ENCODE measurements at places on chromosomes 3 and 15.
A peak's percentile ranks its signal among the peaks of the same experiment; 100 is the strongest.

DNA sequence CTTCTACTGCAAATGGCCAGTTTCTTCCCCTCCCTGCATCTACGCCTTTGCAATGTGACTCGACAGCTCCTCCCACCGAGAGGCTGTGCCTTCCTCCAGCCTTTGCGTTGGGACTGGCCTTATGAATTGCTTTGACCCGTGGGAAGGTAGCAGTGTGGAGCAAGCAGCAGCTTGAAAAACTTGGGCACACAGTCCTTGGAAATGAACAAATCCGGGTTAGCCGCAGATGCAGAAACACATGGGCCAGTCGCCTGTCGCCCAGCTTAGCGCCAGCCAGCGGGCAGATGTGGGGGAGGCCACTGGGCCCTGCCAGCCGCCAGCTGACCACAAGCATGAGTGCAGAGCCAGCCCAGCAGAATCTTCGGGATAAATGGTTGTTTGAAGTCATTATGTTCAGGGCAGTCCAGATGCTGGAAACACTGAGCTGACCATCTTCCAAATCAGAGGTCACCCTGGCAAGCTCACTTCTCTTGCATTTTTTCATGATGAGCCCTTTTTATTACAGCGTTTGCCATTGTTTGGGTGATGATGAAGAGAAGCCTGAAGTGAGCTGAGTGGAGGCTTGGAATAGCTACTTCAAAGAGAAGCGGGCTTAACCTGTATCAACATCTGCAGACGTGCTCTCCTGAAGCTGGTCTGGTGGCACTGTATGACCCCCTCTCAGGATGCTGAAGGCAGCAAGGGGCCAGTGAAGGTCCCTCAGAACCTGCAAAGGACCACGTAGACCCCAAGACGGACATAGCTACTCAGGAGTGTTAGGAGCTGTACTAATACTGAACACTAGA is 9.8 kb downstream of the SELENOS start:
- no peak for DNase-seq

DNA sequence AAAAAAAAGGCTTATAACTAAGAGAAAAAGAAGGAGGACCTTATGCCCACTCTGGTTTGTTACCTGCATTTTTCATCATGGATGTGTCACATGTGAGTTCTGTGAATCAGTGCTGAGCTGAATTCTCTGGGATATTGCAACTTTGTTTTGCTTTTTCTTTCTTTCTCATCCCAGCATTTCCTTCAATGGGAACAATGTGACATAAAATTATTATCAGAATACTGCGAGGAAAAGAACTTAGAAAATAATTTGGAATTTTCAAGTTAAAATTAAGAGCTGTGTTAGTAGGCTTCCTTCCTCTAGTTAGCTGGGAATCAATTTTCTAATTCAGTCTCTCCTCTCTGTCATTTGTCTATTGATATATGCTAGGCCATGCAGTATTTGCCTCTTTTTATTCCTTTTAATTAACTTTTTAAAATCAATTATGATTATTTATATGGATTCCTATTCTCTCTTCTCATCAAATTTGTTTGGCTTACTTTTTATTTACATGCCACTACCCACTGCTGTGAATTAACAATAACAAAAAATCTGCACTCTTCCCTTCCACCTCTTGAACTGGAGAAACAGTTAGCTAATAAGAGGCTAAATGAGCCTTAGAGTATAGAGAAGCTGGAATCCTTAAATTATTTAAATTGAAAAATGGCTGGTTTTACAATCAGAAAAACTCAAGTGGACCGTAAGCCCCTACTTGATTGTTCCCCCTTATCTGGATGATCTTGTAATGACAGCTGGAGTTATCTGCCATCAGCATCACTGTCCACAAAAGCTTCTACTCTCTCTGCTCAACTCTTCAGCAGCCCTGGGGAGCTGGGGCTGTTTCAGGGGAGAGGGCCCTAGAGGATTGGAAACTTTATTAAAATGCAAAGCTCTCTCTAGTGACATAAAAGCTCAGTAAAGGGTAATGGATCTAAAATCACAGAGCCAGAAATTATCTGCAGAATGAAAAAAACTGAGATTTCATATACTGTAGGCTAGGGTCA is 95.3 kb upstream of the SOX2 start:
- no peak for DNase-seq

- no peak for DNase-seq
Measured at GRCh38 chr3:80192936-80193335, 425.1 kb upstream of the ROBO1 start.

- DNase-seq: no peak
Measured at GRCh38 chr3:147881933-147882332, 472.8 kb downstream of the ZIC1 start.

- no peak for DNase-seq
Measured at GRCh38 chr3:45968149-45968548, 24.9 kb downstream of the CXCR6 start.

- no peak for DNase-seq
Measured at GRCh38 chr15:80755885-80756284, 23.3 kb upstream of the CEMIP start.

DNA sequence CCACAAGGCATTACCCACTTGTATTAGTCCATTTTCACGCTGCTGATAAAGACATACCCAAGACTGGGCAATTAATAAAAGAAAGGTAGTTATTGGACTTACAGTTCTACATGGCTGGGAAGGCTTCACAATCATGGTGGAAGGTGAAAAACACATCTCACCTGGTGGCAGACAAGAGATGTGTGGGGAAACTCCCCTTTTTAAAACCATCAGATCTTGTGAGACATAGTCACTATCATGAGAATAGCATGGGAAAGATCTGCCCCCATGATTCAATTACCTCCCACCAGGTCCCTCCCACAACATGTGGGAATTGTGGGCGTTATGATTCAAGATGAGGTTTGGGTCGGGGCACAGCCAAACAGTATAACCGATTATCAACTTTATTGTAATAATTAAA is 17.0 kb upstream of the CMC1 start:
- DNase-seq: no peak

DNA sequence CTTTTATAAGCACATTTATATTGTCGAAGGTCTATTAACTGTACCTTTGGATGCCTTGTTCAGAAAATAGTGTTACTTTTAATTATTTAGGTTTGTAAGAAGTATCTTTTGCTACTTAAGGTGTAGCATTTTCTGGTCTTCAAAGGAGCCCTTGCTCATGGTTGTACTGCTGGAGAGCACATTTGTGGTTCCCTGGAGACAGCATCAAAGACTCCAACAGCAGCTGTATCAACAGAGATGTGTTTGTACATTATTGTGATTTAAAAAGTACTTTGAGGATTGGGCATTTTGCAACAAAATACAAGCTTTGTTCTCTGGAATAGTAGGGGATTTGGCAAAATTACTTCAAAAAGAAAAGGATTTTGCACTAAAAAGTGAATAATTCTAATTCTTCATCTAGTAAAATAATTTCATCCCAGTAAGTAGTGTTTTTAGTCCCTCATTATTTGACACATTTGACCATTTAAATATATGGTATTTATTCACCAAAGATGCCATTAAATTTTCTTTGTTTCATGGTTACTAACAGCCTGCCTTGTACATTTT is 16.5 kb downstream of the TBC1D23 start:
- peak; percentile 47 for DNase-seq

GRCh38 chr3:16614033-16615031 is 9.1 kb upstream of the DAZL start:
- DNase-seq: no peak

DNA sequence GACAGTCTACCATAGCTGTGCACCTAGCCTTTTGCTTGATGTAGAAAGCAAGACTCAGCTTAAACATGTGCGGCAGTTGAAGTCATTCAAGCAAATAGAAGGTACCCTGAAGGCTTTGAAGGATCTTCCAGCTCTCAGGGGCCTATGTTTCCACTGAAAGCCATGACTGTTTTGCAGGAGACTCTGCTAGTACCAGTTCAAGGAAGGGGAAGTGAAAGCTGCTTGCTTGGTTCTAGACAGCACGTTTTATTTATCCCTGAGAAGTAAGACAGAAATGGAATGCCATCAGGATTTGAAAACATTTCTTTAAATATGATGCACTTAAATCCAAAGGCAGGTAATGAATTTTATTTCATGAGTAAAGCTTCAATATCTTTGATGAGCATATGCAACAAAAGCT is 311.4 kb downstream of the PDCD6IP start:
- DNase-seq: no peak

GRCh38 chr3:113783463-113783862 is 36.6 kb downstream of the ATP6V1A start:
- DNase-seq: no peak

DNA sequence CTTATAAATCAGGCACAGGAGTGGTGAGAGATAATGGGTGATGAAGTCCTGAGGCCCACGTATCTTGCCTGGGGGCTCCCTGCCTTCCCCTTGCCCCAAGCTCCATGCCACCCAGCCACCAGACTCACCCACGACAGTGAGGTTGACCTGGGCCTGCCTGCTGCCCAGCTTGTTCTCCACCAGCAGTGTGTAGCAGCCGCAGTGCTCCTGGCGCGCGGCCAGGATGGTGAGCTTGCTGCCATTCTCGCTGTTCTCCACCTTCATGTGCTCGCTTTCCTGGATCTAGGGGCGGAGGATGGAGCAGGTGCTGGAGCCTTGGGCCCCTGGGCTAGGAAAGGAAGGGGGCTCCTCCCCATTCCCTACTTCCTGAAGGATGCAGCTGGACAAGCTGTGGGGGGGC is 79.1 kb upstream of the HACD2 start:
- no peak for DNase-seq

DNA sequence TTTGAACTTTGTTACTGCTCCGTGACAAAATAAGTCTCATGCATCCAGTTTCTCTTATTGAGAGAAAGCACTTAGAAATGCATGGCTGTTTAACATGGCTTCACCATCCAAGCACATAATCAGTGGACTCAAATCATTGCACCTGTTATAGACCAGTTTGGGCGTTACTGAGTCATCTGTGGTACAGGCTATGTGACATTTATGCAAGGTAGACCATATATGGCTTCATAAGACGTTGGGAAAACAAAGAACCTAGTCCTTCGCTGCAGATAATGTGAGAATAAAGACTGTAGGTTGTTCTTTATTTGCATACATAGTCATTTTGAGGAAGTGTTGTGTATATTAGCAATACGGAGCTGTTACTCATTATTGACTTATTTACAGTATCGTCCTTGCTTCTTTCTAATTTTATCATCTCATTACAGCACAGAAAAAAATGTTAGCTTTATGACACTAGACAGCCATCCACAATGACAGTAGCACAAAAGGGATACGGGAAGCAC is 374.7 kb downstream of the IL5RA start:
- DNase-seq: peak; percentile 61

DNA sequence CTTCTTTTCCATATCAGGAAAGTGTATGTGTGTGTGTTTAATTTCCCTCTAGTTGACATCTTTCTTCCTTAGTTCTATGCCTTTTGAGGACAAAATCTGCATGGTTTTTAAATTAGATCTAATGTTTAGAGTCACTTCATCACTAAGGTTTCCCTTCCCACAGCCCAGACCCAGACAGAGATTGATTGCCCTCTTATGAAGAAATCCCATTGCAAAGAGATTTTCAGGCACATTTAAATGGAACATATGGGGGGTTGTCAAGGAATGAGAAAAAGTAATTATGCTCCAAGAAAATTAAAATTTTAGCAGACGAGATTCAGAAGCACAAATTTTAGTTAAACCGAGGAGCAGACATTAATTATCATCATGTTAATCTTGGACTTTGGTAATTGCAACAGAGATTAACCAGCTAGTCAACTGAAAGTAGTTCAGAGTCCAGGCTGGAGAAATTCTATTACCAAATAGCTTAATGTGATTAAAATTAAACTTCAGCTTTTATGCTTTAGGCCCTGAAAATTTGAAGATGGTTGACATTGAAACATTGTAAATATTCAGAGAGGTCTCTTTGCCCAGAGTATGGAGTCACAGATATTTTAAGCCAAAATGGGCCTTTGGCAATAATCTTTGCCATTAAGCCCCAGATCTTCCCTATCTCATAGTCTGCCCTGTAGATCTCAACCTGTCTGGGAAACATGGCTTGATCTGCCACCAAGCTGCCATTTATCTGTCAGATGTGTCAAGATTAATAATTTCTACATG is 143.4 kb downstream of the TMEM108 start:
- no peak for DNase-seq

- DNase-seq: no peak
Measured at GRCh38 chr15:56948764-56949101, 30.3 kb downstream of the TCF12 start.

GRCh38 chr3:33834096-33834453 is 35.6 kb downstream of the PDCD6IP start:
- no peak for DNase-seq

- DNase-seq: no peak
Measured at GRCh38 chr3:184171562-184171961, 3.1 kb upstream of the AP2M1 start.

GRCh38 chr15:26103002-26103404 is 239.9 kb upstream of the ATP10A start:
- DNase-seq: no peak

- DNase-seq: no peak
Measured at GRCh38 chr3:181210275-181210674, 220.7 kb upstream of the DNAJC19 start.

- DNase-seq: no peak
Measured at GRCh38 chr3:71397046-71397445, 186.5 kb downstream of the FOXP1 start.

- peak; percentile 22 for DNase-seq
Measured at GRCh38 chr15:40927873-40928806, 1.0 kb upstream of the DLL4 start.

DNA sequence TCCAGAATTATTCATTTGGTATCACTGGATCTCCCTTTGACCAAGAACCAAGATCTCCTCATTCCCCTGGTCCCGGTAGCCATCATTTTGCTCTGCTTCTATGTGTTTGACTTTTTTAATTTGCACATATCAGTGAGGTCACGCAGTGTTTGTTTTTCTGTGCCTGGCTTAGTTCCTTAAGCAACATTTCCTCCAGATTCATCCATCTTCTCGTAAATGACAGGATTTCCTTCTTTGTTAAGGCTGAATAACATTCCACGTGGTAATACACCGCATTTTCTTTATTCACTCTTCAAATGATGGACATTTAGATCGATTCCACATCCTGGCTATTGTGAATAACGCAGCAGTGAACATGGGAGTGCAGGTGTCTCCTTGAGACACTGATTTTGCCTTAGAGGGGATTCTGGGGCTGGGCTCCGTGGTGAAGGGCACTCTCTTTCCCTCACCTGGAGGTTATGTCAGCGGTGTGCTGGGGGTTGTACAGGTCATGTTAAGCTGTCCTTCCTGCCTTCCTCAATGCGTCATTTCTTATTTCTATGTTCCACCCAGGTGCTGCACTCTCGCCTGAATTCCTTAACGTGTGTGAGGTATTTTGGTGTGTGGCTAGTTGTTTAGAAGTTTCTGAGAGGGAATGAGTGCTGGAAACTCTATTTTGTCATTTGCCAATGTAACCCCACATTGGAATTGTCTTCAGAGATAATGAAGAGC is 212.2 kb downstream of the LPP start:
- DNase-seq: no peak

- DNase-seq: no peak
Measured at GRCh38 chr3:114595522-114596028, 301.7 kb downstream of the TIGIT start.

- no peak for DNase-seq
Measured at GRCh38 chr3:47752716-47753115, 29.0 kb downstream of the SMARCC1 start.

Data from DMS79 (cell line).